ENCODE measurements at places on chromosomes 12 and 14. TPM values are rescaled to one million over a fixed set of nuclear protein-coding genes. Genes with fewer than 3 reads are reported as not detected.
A peak's percentile ranks its signal among the peaks of the same experiment; 100 is the strongest.

Gene KLHDC1
- 7.4 TPM for total RNA-seq

Gene USP5
- 57.5 TPM for total RNA-seq

Gene BATF
- 0.94 TPM for total RNA-seq

DNA sequence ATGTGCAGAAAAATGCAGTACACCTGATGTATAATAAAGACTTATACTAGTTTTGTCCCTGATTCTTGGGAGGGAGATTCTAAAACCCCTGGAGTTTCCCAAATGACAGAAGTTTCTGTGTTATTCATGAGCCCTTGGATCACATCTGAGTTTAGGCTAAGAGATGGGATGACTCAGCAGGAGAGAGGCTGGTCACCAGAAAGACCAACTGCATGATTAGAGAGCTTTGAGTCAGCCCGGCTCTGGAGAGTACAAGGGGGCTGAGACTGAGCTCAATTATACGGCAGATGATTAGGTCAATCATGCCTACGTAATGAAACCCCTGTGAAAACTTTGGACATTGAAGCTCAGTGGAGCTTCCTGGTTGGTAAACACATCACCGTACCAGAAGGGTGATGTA lies 174.2 kb downstream of the SSPN start:
- no peak for DNase-seq

DNA sequence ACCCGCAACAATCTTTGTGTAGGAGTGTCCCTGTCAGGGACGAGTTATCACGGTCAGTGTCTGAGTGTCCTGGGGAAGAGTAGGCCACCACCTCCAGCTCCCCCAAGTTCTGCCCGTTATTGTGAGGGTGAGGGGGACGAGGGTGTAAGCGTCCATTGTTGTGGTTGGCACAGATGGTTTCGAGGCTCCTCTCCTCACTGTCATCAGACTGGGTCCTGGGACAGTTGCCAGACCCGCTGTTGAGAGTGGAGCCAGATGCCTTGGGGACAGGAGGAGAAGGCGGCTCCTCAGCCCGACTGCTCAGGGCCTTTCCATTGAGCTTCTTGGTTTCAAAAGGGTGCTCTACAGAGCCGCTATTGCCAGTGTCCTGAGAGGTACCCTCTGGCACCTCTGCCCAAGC lies 74.9 kb upstream of the ACTN1 start:
- DNase-seq: peak; percentile 47

DNA sequence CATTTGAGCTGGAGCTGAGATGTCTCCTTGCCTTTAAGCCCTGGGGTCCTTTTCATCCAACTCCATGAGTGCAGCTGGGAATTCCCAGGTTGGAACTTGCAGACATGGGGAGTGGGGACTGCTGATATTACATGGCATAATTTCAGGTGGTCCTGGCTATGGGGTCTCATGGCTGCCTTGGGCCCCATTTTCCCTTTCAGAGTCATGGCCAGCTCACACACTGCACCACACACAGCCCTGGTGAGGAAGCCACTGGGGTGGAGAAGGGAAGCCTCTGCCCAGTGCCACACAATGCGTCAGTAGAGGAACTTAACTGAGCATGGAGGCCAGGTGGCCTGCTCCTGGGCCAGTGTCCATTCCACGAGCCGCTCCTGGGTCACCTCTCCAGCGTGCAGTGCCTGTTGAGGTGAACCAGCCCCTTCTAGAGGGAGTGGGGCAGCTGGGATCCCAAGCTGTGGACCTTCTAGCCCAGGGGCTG lies 17.3 kb upstream of the KRT86 start:
- no peak for DNase-seq

- no peak for DNase-seq
Observed at GRCh38 chr14:36700651-36701050, 39.0 kb downstream of the PAX9 start.
